ENCODE measurements at places on chromosomes 3 and 15.

GRCh38 chr15:59203008-59203407 is 3.6 kb upstream of the LDHAL6B start:
- DNase-seq = no peak

DNA sequence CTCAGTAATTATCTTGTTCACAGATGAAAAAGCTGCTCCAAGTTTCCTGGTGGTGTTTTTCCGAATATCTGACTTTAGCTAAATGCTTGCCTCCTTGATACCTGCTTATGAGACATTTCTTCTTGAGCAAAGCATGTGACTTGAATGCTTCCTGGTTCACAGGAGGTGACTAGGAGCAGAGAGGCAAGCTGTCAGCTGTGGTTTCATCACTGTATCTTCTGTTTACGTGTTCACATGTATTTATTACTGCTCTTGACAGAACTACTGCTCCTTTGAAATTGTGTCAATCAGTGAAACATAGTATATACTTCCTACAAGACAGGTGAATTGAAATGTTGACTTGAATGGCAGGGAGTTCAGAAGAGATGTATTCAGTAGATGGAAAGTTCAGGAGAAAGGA is 8.9 kb upstream of the SPPL2A start:
- peak; percentile 28 for DNase-seq

DNA sequence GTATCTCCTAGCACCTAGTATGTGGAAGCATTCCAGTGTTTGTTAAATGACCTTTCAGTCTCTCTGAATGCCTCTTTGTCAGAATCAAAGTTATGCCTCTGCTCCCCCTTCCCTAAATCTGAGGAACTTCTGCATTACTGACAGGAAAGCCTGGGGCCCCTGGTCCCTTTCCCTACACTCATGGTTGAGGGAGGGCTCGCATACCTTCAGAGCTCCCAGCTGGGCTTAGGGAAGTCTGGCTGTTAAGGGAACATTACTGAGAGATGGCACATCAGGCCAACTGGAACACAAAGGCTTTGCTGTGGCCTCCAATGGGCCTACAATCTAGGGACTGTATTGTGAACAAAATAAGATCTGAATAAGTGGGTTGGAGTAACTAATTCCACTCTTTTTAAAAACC is 10.3 kb downstream of the PKM start:
- DNase-seq = no peak

- no peak for DNase-seq
Observed at GRCh38 chr3:5485427-5485826, 297.9 kb downstream of the EDEM1 start.

- no peak for DNase-seq
Observed at GRCh38 chr3:67083277-67083676, 85.2 kb downstream of the KBTBD8 start.

GRCh38 chr3:14548321-14548729 is 8.2 kb upstream of the GRIP2 start:
- DNase-seq = peak; percentile 63

DNA sequence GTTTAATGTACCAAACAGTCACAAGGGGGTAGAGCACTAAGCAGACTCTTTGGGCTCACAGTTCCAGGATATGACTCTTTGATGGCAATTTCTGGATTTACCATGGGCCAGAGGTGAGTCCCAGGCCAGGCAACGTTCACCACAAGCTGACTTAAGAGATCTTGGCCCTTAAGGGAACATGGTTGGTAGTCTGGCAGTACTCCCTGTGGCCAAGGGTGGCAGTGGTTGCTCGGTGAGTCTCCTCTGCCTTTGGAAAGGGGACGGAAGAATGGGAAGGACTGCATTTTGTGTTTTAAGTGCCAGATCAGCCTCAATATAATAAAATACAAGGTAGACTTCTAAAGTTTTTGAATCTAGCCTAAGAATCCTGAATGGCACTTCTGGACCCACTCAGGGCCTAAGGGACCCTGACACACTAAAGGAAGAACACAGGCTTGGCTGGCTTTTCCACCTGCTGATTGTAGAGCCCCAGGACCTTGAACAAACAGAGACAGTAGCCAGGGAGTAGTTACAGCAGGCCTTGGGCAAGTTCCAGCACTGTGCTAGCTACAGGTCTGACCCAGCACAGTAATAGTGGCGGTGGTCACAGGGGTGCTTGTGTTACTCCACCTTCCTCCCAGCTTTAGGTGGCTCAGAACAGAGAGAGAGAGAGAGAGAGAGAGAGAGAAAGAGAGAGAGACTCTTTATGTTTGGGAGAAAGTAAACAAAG is 730.7 kb upstream of the ALCAM start:
- DNase-seq = no peak

DNA sequence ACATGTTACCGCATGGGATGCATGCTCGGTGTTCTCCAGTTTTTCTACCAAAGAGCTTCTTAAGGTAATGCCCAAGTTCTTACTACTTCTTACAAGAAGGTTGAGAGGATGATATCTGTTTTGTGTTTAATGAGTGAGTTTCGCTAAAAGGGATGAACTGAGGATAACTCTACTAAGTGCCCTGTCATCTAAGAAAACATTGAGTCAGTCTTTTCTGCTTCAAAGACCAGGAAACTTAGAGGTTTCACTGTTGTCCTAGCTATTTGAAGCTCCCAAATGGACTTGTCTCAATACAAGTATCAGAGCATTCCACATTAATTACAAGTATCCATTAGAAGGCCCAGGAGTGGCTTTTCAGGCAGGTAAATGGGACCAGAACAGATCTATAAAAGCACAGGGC is 296.2 kb downstream of the KBTBD8 start:
- DNase-seq = no peak

- no peak for DNase-seq
Observed at GRCh38 chr3:130901463-130902204, 7.8 kb downstream of the ATP2C1 start.

GRCh38 chr3:170081079-170081741 is 43.4 kb downstream of the GPR160 start:
- no peak for DNase-seq

DNA sequence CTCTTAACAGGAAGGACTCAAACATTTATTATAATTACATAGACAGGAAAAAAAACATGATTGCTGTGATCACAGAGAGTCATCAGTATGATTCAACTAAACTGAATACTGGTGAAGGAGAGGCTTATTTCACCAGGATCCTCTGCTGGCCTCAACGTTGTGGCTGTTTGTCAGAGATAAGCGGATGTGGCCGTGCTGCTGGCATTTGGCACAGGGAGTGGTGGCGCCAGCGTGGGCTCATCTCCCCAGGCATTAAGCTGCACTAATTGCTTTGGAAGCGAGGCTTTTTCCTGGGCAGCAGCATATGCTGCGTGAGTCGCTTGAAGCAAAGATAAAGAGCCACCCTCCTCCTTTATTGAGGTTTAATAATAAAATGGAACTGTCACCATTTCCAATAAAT is 306.7 kb downstream of the LRTM1 start:
- no peak for DNase-seq

- DNase-seq = no peak
Observed at GRCh38 chr3:42520336-42520735, 17.9 kb downstream of the VIPR1 start.

DNA sequence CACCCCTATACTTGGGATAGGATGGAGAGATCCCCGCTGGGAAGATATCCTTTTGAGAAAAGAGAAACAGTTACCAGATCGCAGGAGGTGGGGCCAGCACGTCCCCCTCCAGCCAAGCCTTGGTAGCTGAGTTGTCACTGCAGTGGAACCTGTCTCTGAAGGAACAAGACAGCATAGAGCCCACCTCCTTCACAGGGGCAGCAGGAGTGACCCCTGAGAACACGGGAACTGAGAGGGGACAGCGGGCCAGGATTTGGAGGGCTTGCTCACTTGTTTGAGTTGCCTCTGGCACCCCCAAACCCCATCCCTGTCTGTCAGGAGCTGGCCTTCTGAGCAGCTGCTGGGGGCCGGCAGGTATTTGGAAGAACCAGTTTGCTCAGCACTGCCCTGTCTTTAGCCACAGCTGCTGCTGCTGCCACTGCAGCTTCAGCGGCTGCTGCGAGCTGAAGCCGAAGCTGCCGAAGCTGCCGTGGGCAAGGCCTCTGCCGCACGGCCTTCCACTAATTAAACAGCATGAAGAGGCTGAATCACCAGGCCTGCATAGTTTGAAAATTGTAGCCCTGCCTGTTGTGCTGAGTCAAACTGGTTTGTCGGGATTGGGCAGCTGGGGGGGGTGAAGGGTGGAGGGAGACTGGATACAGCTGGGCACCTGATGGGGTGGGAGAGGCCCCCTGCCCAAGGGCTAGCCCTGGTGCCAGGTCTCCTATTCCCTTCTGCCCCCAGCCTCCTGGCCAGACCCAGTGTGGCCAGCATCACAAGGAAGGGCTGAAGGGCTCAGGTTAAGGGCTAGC is 4.0 kb downstream of the EPHB3 start:
- DNase-seq = peak; percentile 90

GRCh38 chr15:31461911-31462480 is 135.4 kb downstream of the KLF13 start:
- DNase-seq = no peak

- DNase-seq = no peak
Observed at GRCh38 chr3:174276826-174277225, 582.3 kb upstream of the NAALADL2 start.

DNA sequence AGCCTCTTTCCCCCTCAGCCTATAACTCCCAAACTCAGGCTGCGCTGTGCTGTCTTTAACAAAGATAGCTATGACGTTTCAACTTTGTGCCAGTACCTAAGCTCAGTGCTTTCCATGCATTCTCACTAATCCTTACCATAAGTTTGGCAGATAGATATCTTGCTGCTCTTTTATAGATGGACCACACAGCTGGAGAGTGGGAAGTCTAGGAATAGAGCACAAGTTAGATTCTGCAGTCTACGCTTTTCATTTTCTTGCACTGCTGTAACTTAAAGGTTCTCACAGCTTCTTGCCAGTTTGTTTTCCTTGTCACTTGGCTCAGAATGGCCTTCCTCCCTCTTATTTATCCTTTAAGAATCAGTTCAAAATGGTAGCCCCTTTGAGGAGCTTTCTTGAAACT is 468.8 kb downstream of the CNTN4 start:
- no peak for DNase-seq

DNA sequence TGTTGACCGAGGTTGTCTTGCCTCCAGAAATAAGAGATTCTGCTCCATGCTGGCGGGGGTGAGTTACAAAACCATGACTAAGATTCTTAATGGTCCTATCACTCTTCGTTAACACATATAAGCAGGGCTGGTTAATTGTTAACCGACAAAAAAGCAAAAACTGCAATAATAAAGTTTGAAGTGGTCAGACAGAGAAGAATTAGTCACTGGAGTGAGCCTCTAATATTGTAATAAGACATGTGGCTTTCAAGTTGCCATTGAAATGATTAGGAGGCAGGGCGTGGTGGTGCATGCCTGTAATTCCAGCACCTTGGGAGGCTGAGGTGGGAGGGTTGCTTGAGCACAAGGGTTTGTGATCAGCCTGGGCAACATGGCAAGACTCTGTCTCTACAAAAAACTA is 78.4 kb upstream of the NR2F2 start:
- DNase-seq = no peak

GRCh38 chr3:193640728-193641439 is 47.9 kb downstream of the OPA1 start:
- no peak for DNase-seq

DNA sequence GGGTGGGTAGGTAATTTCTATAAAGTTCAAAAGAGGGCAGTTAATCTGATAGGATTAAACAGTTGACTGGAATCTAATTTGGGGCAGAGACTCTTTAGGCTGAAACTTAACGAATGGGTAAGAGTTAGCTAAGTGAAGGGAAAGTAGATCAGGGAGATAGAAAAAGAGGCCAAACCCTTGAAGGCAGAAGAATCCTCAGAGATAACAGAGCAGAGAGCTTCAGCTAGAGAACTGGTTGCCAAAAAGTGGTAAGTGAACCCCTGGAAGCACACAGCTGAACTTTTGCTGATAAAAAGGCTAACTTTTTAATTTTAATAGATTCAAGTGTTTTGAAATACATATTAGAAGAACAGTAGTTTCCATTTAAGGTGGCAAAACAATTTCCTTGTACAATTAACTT is 99.2 kb downstream of the FHIT start:
- DNase-seq = no peak

- no peak for DNase-seq
Observed at GRCh38 chr3:195025056-195025883, 245.7 kb downstream of the XXYLT1 start.

DNA sequence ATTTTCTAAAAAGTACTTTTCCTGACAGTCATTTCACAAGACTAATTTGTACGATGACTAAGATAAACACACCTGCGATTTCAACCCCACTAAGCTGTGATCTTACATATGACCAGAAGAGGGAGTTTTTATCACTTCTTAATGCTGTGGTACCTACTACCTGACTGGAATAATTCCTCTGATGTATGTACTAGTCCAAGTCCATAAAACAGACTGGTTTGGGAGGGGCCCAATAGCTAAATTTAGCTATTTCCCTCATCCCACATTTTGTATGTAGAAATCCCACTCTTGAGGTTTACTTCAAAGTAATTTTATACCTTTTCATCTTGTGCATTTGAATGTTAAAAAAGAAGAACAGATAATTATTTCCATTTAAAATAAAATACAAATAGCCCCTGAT is 49.7 kb upstream of the SCAANT1 start:
- peak; percentile 61 for DNase-seq

DNA sequence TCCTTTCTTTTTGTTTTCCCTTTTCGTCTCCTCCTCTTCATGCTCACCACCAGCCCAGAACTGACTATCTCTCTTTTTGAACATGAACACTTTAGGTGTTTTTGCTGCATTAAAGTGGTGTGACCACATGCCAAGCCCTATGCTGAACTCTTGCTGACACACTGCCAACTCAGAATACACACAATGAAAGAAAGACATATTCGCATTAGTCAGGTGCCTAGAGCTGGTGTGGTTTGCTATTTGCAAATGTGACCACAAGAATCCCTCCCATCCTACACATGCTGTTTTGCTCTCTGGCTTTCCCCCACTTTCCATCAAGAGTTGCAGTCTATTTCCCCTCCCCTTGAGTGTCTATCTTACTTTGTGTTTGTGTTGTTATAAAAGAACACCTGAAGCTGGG is 967.8 kb upstream of the CFAP20DC start:
- no peak for DNase-seq

DNA sequence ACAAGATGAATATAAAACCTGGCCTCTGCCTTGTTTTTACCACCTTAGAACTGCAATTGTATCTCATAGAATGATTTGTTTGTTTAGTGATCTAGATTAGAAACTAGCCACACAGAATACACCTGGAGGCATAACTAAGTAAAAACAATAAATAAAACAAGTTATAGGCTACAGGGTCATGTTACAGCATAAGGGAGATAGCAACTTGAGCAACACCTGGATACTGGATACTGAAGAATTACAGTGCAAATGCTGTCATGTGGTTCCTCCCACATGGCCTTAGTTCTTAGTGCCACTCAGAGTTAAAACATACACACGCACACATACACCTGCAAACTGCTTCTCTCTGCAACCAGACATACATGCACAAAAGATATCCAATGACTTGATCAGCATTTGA is 563.4 kb upstream of the DPPA4 start:
- DNase-seq = no peak

DNA sequence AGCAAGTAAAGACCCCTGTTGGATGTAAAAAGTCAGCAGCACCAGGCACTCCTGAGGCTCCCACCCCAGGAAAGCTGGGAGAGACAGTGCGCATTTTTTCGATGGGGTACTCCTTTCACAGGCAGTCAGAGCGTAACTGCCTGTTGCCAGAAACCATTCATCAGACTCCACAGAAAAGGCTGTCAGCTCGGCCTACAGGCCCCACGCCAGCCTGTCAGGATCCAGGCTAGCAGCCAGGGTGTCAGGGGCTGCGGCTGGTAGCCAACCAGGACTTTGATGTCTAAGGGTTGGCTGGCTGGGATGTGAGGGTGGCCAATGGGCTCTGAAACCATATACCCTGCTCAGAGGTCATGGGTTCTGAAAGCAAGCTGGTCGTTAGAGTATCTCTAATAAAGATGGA is 164.5 kb downstream of the WNT5A start:
- DNase-seq = no peak

Data from mesenchymal stem cell (in vitro differentiated cells and primary cell).